ENCODE measurements at places on chromosomes 5 and 9. TPM values are rescaled to one million over a fixed set of nuclear protein-coding genes. Genes with fewer than 3 reads are reported as not detected.
A peak's percentile ranks its signal among the peaks of the same experiment; 100 is the strongest.

EIF4E1B gene
- total RNA-seq: not detected

DNA sequence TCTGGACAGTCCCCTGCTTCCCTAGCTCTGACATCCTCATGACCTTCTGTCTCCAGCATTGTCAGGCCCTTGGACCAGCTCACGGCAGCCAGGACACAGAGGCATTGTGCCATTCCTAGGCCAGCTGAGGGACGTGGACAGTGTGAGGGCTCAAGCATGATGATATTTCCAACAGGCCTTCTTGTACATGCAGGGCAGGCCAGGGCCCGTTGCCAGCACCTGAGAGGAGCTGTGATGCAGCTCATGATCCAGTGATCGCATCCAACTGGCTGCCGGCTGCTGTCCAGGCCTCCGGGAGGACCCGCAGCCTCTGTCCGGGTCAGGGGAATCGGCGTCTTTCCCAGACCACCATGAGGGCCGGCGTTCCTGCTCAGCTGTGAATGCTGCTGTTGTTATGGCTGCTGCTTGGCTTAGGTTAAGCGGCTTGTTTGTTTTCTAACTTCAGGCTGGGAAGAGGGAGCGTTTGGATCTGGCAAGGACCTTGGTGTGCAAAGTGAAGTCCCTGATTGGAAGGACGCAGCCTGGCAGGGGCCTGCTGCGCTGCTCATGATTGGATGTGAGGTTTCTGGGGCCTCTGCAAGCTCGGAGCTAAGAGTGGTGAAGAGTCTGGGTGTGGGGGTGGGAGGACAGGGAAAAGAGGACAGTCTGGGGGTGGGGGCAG lies 53.8 kb downstream of the PDZD2 start:
- peaks cover 17% of the 10 kb centered on the region for H3K27me3 ChIP-seq
- no peak overlapping the region for H3K4me3 ChIP-seq
- no peaks in the 10 kb centered on the region for H3K4me1 ChIP-seq
- no peak for DNase-seq
- H3K27ac ChIP-seq: no peak overlapping the region

- no peak overlapping the region for H3K27ac ChIP-seq
- no peak overlapping the region for H3K4me3 ChIP-seq
- H3K36me3 ChIP-seq: no peaks in the 10 kb centered on the region
- DNase-seq: no peak
- no peaks in the 10 kb centered on the region for H3K4me1 ChIP-seq
These were observed 235.5 kb upstream of the ZNF608 start for GRCh38 chr5:124981901-124982300.

- no peaks in the 10 kb centered on the region for H3K27me3 ChIP-seq
These were observed 1300.1 kb upstream of the DMAC1 start for GRCh38 chr9:9099646-9100045.

GRCh38 chr9:105697871-105698270 lies 3.5 kb downstream of the TMEM38B start:
- H3K4me3 ChIP-seq: no peak overlapping the region
- peak overlapping the region; percentile 51 for H3K27ac ChIP-seq
- peaks cover 8% of the 10 kb centered on the region for H3K4me1 ChIP-seq
- H3K27me3 ChIP-seq: no peaks in the 10 kb centered on the region
- H3K36me3 ChIP-seq: peaks cover 5% of the 10 kb centered on the region
- peak; percentile 48 for DNase-seq

DNA sequence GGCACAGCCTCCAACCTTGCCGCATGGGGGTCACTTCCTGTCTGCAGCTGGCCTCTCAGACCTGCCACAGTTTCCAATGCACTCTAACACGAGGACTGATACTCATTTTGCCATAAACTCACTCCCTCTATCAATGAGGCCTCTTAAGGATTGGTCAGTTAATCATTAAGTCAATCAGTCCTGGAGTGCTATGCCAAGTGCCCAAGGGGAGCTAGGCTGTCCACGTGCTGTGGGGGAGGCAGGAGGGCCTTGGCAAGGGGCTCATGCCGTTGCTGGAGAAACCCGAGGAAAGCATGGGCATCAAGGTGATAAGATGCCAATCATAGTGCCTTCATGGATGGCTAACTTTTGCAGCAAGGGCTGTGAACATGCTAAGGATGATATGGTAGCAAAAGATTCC lies 1.7 kb upstream of the ALDH1B1 start:
- H3K4me1 ChIP-seq: peaks cover 38% of the 10 kb centered on the region
- DNase-seq: no peak
- no peaks in the 10 kb centered on the region for H3K27me3 ChIP-seq
- no peak overlapping the region for H3K4me3 ChIP-seq
- H3K27ac ChIP-seq: no peak overlapping the region

DNA sequence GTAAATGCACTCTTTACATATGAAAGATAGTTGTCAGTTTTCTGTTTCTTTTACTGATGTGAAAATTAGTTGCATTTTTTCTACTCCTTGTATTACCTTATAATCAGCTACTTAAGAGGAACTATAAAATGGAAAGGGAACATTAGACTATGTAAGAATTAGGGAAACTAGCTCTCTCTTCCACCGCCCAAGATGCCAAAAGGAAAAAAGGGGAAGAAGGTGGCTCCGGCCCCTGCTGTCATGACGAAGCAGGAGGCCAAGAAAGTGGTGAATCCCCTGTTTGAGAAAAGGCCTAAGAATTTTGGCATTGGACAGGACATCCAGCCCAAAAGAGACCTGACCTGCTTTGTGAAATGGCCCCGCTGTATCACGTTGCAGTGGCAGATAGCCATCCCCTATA lies 15.2 kb upstream of the HOMER1 start:
- no peak overlapping the region for H3K4me3 ChIP-seq
- no peak for DNase-seq
- H3K36me3 ChIP-seq: no peaks in the 10 kb centered on the region
- H3K27ac ChIP-seq: no peak overlapping the region
- no peaks in the 10 kb centered on the region for H3K4me1 ChIP-seq

PFN3 gene
- total RNA-seq: not detected

DNA sequence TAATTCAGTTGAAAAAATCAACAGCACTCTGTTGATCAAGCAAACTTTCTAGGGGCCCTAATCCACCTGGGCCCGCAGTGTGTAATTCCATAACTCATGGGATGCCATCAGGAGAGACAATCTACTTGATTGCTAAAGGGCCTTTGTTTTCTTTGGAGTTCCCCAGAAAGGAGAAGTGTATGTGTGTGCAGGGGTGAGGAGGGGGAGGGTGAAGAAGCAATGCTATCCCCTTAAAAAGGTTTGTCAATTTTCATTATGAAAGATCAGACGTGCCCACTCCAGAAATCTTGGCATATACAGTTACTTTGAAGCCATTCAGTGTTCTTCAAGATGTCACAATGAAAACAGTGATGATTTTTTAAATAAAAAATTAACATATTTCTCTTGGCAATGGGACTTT lies 6.2 kb downstream of the PARP8 start:
- H3K27ac ChIP-seq: no peak overlapping the region
- no peaks in the 10 kb centered on the region for H3K4me1 ChIP-seq
- H3K4me3 ChIP-seq: no peak overlapping the region
- H3K27me3 ChIP-seq: no peaks in the 10 kb centered on the region

GRCh38 chr5:117733051-117733450 lies 1158.4 kb upstream of the SEMA6A start:
- H3K27ac ChIP-seq: no peak overlapping the region
- DNase-seq: no peak
- H3K4me3 ChIP-seq: no peak overlapping the region
- no peaks in the 10 kb centered on the region for H3K4me1 ChIP-seq
- H3K27me3 ChIP-seq: no peaks in the 10 kb centered on the region

NXNL2 gene
- total RNA-seq: not detected

THG1L gene
- total RNA-seq: 22.4 TPM

DNA sequence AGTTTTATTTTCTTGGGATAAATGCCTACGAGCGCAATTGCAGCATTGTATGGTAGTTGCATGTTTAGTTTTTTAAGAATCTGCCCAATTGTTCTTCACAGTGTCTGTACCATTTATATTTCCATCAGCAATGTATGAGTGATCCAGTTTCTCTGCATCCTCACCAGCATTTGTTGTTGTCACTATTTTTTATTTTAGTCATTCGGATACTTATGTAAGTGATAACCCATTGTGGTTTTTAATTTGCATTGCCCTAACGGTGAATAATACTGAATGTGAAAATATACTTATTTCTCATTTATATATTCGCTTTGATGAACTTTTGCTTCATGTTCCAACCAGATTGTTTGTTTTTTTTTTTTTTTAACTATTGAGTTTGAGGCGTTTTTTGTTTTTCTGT lies 33.7 kb upstream of the PWWP2A start:
- DNase-seq: no peak
- no peak overlapping the region for H3K27ac ChIP-seq
- peaks cover 14% of the 10 kb centered on the region for H3K27me3 ChIP-seq
- H3K4me3 ChIP-seq: no peak overlapping the region
- H3K4me1 ChIP-seq: no peaks in the 10 kb centered on the region

FGD3 gene
- total RNA-seq: 0.76 TPM

PCDHA1 gene
- not detected for total RNA-seq

DNA sequence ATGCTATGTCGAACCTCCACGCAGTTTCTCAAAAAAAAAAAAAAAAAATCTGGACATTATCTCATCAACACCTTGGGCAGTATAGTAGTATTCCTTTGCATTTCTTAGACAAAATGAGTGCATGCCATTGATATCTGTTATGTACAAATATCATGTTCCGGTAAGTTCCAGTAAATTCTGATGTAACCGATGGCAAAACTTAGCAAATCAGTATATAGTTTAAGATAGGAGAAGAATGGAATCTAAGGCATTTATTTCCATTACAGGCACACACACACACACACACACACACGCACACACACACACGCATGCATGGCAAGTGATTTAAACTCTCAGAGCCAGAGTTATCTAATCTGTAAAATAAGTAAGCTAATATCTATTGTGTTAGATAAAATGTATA lies 356.5 kb upstream of the TUSC1 start:
- H3K4me1 ChIP-seq: no peaks in the 10 kb centered on the region
- no peaks in the 10 kb centered on the region for H3K36me3 ChIP-seq
- H3K27me3 ChIP-seq: no peaks in the 10 kb centered on the region
- no peak for DNase-seq

DNA sequence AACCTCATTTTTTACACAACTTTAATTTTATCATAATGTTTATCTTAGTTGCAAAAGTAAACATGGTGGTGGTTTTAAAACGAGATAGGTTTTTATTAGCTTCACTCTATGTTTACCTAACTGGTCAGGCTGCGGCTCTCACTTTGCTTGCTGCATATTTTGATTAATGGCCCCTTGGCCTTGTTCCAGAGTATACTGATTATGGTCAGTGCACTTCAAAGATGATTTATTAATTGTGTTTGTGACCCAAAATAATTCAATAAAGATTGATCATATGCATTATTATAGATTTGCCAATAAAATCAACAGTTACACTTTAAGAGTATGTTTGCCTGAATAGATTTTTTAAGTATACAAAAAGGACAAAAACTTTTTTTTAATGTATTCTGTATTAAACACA lies 188.0 kb downstream of the XRCC4 start:
- no peaks in the 10 kb centered on the region for H3K27me3 ChIP-seq
- H3K4me3 ChIP-seq: no peak overlapping the region
- no peaks in the 10 kb centered on the region for H3K4me1 ChIP-seq
- DNase-seq: no peak
- H3K36me3 ChIP-seq: no peaks in the 10 kb centered on the region

HTR4 gene
- total RNA-seq: not detected
